ENCODE measurements at places on chromosomes 16 and 17. TPM values are rescaled to one million over a fixed set of nuclear protein-coding genes. Genes with fewer than 3 reads are reported as not detected.
A peak's percentile ranks its signal among the peaks of the same experiment; 100 is the strongest.

GRCh38 chr17:58808609-58809563 is 53.2 kb downstream of the PPM1E start:
- no peak overlapping the region for H3K4me3 ChIP-seq
- no peak for DNase-seq
- H3K27me3 ChIP-seq, result no peaks in the 10 kb centered on the region
- no peaks in the 10 kb centered on the region for H3K36me3 ChIP-seq
- no peak overlapping the region for H3K27ac ChIP-seq

- no peaks in the 10 kb centered on the region for H3K36me3 ChIP-seq
- H3K4me1 ChIP-seq, result no peaks in the 10 kb centered on the region
- H3K4me3 ChIP-seq, result no peak overlapping the region
- no peak for DNase-seq
- no peak overlapping the region for H3K27ac ChIP-seq
Observed at GRCh38 chr17:75557852-75558665, 29.5 kb upstream of the MYO15B start.

ZACN gene
- total RNA-seq, result 2.8 TPM

MT4 gene
- not detected for total RNA-seq

DNA sequence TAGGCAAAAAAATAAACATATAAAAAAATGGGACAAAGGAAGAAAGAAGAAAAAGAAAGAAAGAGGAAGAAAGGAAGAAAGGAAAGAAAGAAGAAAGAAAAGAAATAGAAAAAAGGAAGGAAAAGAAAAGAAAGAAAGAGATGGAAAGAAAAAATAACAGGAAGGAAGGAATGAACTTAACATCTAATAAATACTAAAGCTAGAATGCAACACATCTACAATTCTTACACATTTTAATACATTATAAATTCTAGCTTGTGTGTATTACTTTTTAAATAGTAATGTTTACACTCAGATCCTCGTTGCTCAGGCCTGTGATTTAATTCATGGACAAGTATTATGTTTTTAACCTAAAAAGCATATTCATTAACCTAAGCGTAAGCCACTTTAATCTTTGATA is 703.0 kb upstream of the KIF2B start:
- no peak for DNase-seq
- H3K27ac ChIP-seq, result no peak overlapping the region
- H3K27me3 ChIP-seq, result no peaks in the 10 kb centered on the region
- no peaks in the 10 kb centered on the region for H3K36me3 ChIP-seq
- no peaks in the 10 kb centered on the region for H3K4me1 ChIP-seq

DNA sequence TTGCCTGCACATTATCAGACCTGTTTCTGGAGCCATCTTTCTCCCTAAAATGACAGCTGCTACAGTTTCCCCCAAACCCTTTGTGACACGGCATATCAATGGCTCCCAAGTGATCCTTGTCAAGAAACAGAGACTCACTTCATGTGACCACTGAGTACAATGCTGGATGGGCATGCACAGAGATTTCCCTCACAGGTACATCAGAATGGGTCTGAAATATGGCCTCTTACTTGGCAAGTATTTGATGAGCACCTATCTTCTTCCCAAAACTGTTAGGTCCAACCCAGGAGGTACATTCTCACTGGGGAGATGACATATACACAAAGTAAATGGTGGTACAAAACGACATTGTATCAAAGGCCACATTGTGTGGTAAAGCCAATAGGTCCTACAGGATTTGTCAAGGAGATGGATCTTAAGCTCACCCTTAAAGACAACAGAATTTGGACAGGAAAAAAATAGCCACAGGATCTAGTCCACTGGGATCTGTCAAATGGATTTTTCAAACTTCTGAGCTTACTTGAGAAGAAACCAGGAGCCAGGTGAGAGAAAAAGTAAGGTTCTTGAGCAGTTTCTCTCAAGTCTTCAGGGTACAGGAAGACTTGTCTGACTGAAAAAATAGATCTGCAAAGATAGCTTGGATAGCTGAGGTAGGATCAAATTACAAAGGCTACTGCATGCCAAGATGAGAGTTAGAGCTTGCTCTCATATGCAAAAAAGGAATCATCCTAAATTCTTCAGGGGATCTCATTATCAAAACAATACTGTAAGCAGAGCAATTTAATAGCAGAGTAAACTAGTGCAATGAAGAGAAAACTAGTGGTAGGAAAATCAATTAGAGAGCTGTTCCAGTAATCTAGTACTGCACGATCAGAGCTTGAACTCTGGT is 28.8 kb downstream of the RNF43 start:
- no peaks in the 10 kb centered on the region for H3K4me1 ChIP-seq
- H3K27ac ChIP-seq, result peak overlapping the region; percentile 13
- no peaks in the 10 kb centered on the region for H3K36me3 ChIP-seq
- no peak overlapping the region for H3K4me3 ChIP-seq
- DNase-seq, result no peak

GRCh38 chr16:66097751-66098150 is 268.7 kb upstream of the CDH5 start:
- H3K27ac ChIP-seq, result no peak overlapping the region
- no peak for DNase-seq
- no peak overlapping the region for H3K4me3 ChIP-seq
- H3K4me1 ChIP-seq, result no peaks in the 10 kb centered on the region
- H3K27me3 ChIP-seq, result no peaks in the 10 kb centered on the region

- H3K36me3 ChIP-seq, result no peaks in the 10 kb centered on the region
- no peaks in the 10 kb centered on the region for H3K27me3 ChIP-seq
- no peak overlapping the region for H3K4me3 ChIP-seq
- no peaks in the 10 kb centered on the region for H3K4me1 ChIP-seq
Observed at GRCh38 chr17:60102632-60103096, 23.9 kb upstream of the HEATR6 start.

DNA sequence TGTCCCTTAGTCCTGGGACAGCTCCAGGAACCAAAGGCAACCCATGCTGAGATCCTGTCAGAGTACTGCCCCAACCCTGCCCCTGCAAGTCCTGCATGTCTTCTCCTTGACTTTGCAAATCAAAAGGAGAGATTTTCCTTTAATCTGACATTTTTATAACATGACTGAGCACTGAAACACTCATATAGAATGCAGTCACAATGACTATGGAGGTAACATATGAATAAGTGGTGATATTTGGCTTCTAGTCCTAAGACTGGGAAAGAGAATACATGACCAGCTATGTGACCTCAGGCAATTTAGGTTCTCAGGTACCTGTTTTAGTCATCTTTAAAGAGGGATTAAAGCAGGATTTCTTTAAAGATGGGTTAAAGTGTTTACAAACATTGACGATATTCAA is 941.6 kb upstream of the CDH8 start:
- no peak overlapping the region for H3K27ac ChIP-seq
- no peak overlapping the region for H3K4me3 ChIP-seq
- no peaks in the 10 kb centered on the region for H3K36me3 ChIP-seq
- H3K4me1 ChIP-seq, result no peaks in the 10 kb centered on the region

SECTM1 gene
- total RNA-seq, result 1.1 TPM

- no peaks in the 10 kb centered on the region for H3K27me3 ChIP-seq
- DNase-seq, result no peak
- H3K4me3 ChIP-seq, result no peak overlapping the region
- H3K36me3 ChIP-seq, result no peaks in the 10 kb centered on the region
Observed at GRCh38 chr17:48310748-48311213, 119.2 kb downstream of the SKAP1 start.

DNA sequence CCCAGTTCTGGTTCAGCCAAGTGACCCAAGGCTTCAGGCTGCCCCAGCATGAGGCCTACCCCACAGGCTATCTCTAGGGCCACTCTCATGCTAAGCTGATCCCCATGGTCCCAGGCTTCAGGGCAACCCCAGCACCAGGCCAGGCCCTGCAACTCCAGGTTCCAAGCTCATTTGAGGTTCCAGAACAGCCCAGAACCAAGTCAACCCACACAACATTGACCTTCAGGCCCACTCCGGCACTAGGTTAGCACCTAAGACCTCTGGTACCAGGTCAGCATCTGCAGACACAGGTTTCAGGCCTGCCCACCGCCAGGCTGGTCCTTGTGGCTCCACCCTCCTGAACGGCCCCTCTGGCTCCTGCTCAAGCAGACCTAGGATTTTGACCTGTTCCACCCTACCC is 421.2 kb downstream of the CDH11 start:
- no peaks in the 10 kb centered on the region for H3K36me3 ChIP-seq
- no peak overlapping the region for H3K4me3 ChIP-seq
- no peaks in the 10 kb centered on the region for H3K4me1 ChIP-seq
- no peak for DNase-seq

DNA sequence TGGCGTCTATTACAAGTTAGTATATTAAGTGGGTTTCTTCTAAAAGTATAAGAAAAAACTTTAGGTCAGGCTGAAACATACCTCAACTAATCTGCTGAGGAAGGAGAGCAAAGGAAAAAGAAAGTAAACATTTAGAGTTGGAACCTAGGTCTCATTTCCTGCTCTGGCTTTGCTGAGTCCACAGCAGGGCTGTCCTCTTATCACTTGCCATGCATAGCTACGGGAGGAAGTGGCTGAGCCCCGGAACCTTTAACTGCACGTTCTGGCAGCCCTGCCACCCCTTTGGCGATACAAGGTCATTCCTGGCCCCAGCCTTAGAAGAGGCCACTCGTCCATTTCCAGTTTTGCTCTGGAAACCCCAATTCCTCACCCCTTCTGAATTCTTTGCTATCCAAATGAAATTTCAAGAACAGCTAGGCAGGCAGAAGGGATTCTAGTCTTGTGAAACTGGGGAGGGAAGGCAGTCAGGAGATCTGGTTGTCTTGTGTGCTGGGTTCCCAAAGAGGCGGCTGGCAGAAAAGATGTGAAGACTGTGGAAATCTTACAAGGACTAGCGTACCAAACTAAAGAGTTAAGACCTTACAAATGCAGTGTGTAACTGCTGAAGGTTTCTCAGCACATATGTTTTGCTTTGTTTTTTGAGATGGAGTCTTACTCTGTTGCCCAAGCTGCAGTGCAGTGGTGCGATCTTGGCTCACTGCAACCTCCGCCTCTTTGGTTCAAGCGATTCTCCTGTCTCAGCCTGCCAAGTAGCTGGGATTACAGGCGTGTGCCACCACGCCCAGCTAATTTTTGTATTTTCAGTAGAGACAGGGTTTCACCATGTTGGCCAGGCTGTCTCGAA is 19.1 kb downstream of the WIPI1 start:
- H3K4me1 ChIP-seq, result peaks cover 33% of the 10 kb centered on the region
- peak overlapping the region; percentile 20 for H3K4me3 ChIP-seq

VMO1 gene
- not detected for total RNA-seq

BICDL2 gene
- total RNA-seq, result not detected

GRCh38 chr16:50675686-50676610 is 5.2 kb downstream of the SNX20 start:
- peaks cover 62% of the 10 kb centered on the region for H3K36me3 ChIP-seq
- no peak overlapping the region for H3K4me3 ChIP-seq
- no peaks in the 10 kb centered on the region for H3K27me3 ChIP-seq
- H3K27ac ChIP-seq, result no peak overlapping the region
- no peak for DNase-seq
- peaks cover 43% of the 10 kb centered on the region for H3K4me1 ChIP-seq

ITGAX gene
- 2.7 TPM for total RNA-seq

CTCF gene
- 65.4 TPM for total RNA-seq

DNA sequence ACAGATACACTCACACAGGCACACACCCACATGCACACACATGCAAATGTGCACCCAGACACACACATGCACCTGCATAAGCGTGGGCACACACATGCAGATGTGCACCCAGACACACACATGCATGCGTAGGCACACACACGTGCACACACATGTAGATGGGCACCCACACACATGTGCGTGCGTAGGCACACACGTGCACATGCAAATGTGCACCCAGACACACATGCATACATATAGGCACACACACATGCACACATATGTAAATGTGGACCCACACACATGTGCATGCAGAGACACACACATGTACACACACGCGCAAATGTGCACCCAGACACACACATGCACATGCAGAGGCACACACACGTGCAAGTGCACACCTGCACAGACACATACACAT is 60.3 kb downstream of the MRM1 start:
- H3K4me1 ChIP-seq, result no peaks in the 10 kb centered on the region
- H3K27ac ChIP-seq, result no peak overlapping the region
- no peak overlapping the region for H3K4me3 ChIP-seq
- no peak for DNase-seq

DNA sequence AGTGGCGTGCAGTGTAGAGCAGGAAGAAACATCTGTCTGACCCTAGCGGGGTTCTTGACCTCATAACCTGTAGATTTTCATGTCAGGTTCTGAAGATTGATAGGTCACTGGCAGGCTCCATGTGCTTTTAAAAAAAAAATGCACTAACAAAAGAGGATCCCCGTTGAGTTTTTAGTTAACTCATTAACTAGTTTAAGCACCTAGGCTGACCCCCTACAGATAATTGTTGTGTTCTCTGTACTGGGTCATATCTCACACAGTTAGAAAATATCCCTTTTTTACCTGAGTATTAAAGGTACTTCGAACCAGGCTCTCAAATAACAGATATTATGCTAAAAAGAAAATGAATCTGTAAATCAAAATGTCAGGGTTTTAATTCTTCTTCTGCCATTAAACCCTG is 676.6 kb downstream of the CDH11 start:
- H3K4me1 ChIP-seq, result no peaks in the 10 kb centered on the region
- H3K27me3 ChIP-seq, result no peaks in the 10 kb centered on the region
- no peaks in the 10 kb centered on the region for H3K36me3 ChIP-seq
- no peak overlapping the region for H3K27ac ChIP-seq

CEP112 gene
- total RNA-seq, result 4.5 TPM

DNA sequence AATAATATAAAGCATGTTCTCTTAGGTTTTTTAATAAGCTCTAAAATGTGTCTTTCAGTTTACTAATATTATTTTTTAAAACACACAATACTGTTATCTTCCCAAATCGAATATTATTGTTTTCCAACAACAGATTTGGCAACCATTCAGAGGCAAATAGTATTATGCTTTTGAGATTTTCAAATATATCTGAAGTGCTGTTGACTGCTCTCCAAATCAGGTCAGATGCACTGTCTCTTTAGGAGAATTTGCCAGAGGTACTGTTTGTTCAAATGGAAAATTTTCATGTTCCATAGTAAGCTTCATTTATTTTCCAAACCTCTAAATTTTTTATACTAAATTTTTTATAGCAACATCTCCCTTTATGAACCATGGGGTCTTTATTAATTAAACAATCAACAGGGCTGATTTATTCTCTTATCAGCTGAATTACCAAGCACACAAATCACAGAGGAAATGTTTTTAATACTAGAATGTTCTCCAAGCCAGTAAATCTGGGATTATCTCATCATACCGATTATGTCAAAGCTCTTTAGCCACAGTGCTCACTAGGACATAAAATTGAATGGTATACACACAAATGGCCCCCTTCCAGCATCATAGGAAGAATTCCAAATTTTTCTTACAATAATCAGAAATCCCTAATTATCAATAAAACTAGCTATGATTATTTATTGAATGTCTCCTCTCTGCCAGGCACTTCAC is 108.8 kb upstream of the HLF start:
- no peak overlapping the region for H3K4me3 ChIP-seq
- DNase-seq, result no peak
- H3K27ac ChIP-seq, result no peak overlapping the region
- no peaks in the 10 kb centered on the region for H3K36me3 ChIP-seq
- H3K27me3 ChIP-seq, result no peaks in the 10 kb centered on the region
